ENCODE measurements at places on chromosomes 11 and 22.

DNA sequence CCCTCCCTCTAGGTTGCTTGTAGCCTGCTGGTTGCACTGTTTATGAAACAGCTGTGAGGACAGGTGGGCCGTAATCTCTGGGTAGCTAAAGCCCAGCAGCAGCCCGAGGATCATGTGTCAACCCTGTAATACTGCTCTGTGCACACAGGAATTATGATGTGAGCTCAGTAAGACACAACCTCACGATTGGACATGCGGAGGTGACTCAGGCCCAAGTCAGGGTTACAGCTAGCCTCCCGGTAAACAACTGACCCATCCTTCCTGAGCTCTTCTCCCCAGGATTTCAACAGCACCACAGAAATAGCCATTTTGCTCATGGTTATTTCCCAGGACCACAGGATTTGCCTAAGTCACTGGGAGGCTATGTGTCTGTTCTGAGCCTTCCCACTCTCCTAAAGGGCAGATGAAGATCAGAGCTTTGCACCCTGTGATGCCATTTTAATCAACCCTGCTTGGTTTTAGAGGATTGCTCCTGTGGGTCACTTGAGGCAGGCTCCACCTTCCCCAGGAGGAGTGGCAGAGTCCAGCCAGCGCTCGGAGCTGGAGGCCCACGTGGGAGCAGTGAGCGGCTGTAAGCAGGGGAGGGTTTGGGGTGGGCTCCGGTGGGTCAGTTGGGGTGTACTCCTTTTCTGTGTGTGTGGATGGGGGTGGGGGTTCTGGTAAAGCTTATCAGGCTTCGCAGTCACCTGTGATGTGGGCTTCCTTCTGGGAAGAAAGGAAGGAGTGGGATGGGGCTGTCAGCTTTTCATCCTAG, at the start of gene AMPD3:
TSS of gene AMPD3 (plus strand) at position 387 of the 754 bp plus-strand sequence. CDS start 6,256 bp downstream, outside the sequence.
- peak; percentile 87 for DNase-seq

DNA sequence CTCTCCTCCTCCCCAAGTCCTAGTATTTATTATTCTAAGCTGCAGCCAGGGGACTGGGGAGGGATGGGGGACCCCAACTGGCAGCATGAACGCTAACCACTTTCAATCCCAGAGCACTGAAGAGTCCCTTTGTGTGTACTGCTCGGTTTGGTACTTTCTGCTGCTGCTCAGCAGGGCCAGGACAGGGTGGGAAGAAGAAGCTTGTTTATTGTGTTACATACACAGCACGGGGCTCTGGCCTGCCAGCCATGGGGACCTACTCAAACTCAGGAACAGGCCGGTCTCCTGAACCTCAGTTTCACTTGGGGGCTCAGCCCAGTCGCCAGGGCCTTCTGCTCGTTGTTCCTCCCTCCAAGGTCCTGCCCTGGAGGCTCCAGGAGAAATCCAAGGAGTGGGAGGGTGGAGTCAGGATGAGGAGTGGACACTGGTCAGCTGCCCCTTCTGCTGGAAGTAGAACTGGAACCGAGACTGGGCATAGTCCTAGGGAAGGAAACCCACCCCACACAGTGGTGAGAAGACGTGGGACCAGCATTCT, 616 bp upstream of the CPT1B start:
- DNase-seq: no peak

DNA sequence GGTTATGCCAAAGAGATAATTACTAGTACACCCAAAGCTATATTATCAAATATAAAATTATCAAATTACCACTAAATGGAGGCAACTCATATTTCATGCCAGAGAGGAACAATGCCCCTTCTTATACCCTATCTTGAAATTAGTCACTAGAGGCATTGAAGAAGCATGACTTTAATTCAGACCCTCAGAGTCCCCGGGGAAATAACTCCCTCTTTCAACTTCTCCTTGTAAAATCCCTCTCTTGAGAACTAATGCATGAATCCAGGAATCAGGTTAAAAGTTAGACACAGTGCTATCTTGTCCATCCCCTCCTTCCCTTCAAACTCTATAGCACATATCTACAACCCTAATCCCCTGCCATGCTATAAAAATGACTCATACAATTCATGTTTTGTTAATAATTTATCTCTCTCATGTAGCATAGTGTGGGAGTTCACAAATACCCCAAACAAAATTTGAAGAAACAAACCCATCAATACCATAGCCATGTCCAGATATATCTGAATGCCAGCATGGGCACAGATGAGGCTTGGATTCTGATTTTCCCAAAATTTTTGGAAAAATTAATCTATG, 665.4 kb downstream of the KCNA4 start:
- DNase-seq: no peak

- no peak for DNase-seq
Measured at GRCh38 chr11:130094614-130095013, 24.9 kb downstream of the APLP2 start.

- DNase-seq: no peak
Measured at GRCh38 chr11:111308140-111308539, 9.8 kb downstream of the POU2AF3 start.

GRCh38 chr11:37504060-37504611, 906.1 kb upstream of the RAG2 start:
- peak; percentile 33 for DNase-seq

Data from GM03348 (cell line).